ENCODE measurements at places on chromosomes 16 and 17. TPM values are rescaled to one million over a fixed set of nuclear protein-coding genes. Genes with fewer than 3 reads are reported as not detected.

The SGCA gene
- total RNA-seq: 0.52 TPM

The OTOA gene
- not detected for total RNA-seq

The LITAFD gene
- not detected for total RNA-seq

The KRT17 gene
- not detected for total RNA-seq

The SLC25A11 gene
- 143 TPM for total RNA-seq

The ZNF18 gene
- 17.2 TPM for total RNA-seq

The TMEM220 gene
- total RNA-seq: 5.3 TPM

The SEZ6 gene
- total RNA-seq: 0.37 TPM

The ZSCAN10 gene
- total RNA-seq: 217 TPM

The ABCC3 gene
- 0.48 TPM for total RNA-seq

The ABCA10 gene
- total RNA-seq: not detected

The PABPN1L gene
- not detected for total RNA-seq
